Daoy (cell line): ENCODE measurements at places on chromosomes 1 and 21. TPM values are rescaled to one million over a fixed set of nuclear protein-coding genes. Genes with fewer than 3 reads are reported as not detected.

The RPL5 gene
- total RNA-seq, result 2,479 and 2,594 TPM in 2 replicates

DNA sequence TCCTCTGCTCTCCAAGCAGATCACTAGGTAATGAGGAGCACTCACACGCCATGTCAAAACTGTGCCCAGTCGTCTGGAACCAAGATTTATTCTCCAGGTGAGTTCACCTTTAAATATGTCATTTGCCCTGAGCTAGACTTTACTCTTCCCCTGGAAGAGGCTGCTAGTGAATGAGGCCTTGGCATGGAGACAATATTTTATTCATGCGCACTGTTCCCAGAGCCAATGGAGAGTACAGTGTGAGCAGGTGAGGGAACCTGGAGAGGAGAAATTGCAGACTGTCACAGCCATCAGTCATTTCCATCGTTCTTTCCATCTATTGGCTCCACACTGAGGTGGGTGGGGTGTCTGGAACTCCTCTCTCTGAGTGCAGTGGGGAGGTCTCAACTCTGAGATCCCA is 333.6 kb downstream of the KCNH1 start:
- no peak for DNase-seq

The MSH4 gene
- 0.06 and 0.34 TPM in 2 replicates for total RNA-seq

The GABRD gene
- total RNA-seq, result not detected in 2 replicates

The CTTNBP2NL gene
- total RNA-seq, result 9.3 and 11.1 TPM in 2 replicates

The IL10RB gene
- 23.9 and 26.5 TPM in 2 replicates for total RNA-seq

- no peak for DNase-seq
Measured at GRCh38 chr1:11448373-11449099, 30.4 kb upstream of the DISP3 start.

GRCh38 chr1:167328816-167329483 is 108.3 kb downstream of the POU2F1 start:
- no peak for DNase-seq

DNA sequence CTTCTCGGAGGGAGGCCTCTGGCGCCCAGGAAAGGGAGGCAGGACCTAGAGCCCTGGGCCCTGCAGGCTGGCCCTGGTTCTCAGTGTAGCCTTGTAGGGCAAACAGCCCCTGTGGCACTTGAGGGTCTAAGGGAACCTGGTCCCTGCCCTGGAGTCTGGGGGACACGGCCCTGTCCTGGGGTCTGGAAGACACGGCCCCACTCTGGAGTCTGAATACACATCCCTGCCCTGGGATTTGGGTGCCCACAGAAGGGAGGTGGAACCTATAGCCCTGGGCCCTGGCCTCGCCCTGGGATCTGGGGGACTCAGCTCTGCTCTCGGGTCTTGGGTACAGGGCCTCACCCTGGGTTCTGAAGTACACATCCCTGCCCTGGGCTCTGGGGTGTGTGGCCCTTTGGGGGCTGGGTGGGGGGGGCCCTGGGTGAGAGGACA is 97.9 kb downstream of the OBSCN start:
- DNase-seq, result no peak

The SPRR2F gene
- total RNA-seq, result not detected in 2 replicates

DNA sequence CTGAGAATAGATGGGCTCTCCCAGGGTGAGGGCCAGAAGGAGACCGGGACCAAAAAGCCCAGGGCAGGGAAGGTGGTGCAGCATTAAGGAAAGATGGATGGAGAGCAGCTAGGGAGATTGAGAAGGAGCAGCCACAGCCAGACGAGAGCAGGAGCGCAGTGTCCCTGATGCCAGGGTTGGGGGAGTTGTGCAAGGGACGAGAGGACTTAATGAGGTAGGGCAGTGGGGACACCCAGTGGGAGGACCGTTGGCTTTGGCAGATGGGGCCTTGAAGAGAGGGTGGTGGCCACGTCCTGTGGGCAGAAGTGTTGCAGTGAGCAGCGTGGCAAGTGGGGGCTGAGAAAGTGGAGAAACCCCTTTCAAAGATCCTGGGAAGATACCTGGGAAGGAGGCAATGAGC is 38.0 kb upstream of the KDM4A start:
- DNase-seq, result no peak

The CA14 gene
- total RNA-seq, result not detected in 2 replicates

DNA sequence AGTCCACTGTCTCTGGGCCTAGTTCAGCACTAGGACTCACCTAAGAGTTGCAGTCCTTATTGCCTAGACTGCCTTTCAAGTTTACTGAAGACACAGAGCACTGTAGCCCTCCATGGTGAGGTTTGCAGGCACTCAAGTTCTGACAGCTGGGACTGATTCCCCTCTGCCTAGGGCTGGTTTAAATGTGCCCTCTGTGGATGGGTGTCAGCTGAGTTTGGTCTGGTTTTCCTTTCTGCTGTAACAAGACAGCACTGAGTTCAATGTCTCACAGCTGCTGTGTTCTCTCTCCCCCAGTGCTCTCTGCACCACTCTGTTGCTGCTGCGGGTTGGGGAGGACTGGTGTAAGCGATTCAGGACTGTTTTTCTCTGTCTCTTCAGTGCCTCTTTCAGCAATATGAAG is 75.2 kb upstream of the C1orf21 start:
- DNase-seq, result no peak

The MROH9 gene
- 0.06 TPM in 1 of 2 replicates, not detected in the other for total RNA-seq

The SPATC1L gene
- 3.9 and 8.7 TPM in 2 replicates for total RNA-seq

- DNase-seq, result peak; percentile 40
Measured at GRCh38 chr1:185426848-185427247, 109.8 kb upstream of the IVNS1ABP start.

The SH3BGR gene
- 4.3 and 4.6 TPM in 2 replicates for total RNA-seq

The GJA4 gene
- total RNA-seq, result not detected in 2 replicates

DNA sequence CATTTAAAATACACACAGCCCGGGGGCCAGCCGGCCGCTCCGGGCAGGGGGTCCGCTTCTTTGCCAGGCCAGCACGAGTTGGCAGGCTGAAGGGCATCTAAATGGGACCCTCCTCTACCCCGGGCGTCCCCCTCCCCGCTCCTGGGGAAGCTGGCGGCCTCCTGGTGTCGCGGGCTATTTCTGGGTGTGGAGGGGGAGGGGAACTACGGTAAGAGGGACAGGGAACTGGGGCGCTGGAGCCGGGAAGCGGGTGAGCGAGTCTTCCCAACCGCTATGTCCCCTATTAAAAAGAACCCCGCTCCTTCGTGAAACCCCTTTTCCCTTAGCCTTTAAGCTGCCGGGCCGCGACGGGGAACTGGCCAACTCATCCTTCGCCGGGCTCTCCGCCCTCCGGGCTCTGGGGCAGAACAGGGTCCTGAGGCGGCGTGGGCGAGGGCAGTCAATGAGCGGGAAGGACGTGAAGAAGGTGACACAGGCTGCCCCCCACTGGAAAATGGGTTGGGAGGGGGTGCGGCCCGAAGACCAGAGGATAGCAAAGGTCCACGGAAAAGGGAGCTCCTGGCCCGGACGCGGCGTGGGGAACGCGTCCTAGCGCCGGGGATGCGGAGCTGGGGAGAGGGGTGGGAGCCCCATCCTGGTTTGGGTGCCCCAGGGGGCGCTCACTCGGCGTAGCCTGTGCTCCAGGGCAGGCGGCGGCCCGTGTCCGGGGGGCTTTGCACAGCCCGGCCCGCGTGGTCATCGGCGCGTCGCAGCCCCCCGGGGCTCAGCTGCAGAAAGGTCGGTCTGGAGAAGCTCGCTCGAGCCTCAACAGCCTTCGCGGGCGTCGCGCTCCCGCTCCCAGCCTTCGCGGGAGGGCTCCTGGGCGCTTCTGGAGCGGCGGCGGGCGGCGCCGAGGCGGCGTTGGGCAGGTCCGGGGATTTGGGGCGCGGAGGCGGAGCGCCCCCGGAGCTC is 544 bp downstream of the PPM1J start:
- no peak for DNase-seq

The EPB41 gene
- total RNA-seq, result 34.5 and 36.5 TPM in 2 replicates

The LCK gene
- total RNA-seq, result 0.06 TPM in 1 of 2 replicates, not detected in the other

The HOOK1 gene
- 1.1 and 2.7 TPM in 2 replicates for total RNA-seq

DNA sequence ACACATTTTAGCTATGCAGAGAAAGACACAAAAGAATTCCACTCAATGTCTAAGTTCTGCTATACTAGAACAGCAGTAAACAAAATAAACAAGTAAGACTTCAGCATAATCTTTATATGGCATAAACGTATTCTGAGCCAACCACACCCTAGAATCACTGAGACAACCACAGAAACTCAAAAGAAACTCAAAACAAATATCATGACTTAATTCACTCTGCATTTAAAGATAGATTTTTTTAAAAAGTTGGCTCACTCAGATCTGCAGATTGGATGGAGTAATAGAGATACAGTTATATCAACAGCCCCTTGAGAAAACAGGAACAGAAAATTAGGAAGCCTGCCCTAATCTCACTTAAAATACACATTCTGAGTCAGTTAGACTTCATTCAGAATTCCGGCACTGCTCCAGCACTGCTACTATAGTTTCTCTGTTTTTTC is 95.0 kb downstream of the COL24A1 start:
- DNase-seq, result no peak

The FNDC5 gene
- total RNA-seq, result 2.0 and 2.7 TPM in 2 replicates

The PDZK1 gene
- total RNA-seq, result 0.69 and 1.3 TPM in 2 replicates

DNA sequence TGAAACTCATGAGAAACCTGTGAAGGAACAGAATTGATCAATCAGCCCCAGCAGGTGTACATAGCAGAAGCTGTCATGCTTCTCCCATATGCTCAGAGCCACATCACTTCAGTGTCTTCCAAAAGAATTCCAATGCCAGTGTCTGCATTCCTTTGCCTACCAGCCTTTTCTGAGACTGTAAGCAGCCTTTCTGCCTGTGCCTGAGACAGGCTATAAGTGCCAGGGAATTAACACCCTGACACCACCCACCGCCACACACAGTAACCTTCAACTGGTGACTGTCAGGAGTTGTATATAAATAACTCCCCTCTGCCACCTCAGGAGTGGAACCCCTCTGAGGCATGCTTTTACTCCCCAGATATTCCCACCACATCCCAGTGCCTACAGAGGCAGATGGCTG is 38.1 kb upstream of the SLAMF9 start:
- no peak for DNase-seq

DNA sequence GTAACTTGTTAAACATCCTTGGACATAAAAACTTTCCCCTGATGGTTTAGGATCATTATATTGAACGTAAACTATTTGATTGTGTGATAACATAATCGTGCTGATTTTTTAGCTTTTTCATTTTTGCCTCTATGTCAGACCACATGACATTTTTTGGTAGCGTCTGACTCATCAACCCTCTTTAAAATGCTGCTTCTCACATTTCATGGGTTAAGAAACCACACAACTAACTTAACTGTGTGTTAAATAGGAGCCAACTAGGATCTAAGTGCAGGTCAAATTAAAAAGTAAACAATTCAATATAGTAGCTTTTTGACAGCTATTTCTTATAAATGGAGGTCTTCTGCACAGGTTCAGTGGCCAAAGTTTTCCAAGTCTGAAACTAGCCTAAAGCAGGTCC is 9.8 kb downstream of the BTG3 start:
- peak; percentile 49 for DNase-seq

The CACNA1S gene
- total RNA-seq, result not detected in 2 replicates

DNA sequence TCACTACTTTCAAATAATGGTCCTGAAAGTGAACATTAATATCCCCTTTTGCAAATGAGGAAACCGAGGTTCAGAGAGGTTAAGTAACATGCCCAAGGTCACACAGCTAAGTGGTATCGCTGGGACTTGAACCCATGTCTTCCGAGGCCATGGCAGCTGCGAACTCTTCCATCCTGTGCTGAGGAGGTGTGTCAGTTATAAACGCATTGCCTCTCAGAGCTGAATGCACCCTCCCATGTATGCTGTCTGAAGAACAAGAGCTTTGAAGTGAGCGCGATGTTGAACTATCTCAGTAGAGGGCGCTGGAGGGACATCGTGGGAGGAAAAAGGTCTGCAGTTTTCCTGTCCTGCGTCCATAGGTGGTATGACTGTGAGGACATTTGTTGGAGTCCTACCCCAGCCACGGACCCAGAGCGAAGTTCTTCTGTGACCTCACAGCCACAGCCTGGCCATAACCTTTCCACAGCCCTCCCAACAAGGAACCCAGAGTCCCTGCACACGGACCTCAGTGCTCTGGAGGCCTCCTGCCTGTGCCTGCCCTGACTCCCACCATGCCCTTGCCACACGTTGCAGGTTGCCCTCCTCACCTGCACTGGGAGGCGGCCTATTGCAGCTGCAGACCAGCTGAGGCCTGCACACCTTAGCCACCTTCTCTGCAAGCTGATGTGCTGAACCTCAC is 7.5 kb downstream of the MYOC start:
- DNase-seq, result peak; percentile 82

DNA sequence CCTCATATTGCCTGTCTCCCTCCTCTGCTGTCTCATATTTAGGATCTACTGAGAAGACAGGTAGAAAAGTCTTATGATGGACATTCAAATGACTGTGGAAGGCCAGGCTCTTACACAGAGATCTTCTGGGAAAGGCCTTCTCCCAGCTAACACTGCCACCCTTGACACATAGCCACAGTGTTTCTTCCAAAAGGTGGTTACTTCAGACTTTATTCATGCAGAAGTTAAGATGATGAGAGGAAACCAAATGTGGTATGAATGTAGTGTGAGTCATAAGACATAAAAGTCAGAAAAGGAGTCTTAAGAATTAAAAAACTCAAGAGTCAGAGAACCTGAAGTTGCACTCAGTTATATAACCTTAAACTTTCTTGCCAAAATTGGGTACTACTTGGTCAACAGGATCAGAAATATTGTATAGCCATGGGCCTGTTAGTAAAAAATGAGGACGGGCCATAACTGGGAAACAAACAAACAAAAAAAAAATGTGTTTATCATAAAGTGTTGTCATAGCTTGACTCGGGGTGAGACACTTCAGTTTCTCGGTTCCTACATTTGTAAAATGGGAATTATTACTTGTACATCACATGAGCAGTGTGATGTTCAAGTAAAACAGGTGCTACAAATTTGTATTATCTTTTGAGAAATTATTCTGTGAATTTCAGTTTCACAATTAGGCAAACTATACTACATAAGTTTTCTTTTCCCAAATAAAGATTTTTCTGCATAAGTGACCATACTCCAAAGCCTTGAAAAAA is 1.2 kb upstream of the DENND1B start:
- peak; percentile 68 for DNase-seq

The TRIM46 gene
- total RNA-seq, result 0.63 and 1.9 TPM in 2 replicates

DNA sequence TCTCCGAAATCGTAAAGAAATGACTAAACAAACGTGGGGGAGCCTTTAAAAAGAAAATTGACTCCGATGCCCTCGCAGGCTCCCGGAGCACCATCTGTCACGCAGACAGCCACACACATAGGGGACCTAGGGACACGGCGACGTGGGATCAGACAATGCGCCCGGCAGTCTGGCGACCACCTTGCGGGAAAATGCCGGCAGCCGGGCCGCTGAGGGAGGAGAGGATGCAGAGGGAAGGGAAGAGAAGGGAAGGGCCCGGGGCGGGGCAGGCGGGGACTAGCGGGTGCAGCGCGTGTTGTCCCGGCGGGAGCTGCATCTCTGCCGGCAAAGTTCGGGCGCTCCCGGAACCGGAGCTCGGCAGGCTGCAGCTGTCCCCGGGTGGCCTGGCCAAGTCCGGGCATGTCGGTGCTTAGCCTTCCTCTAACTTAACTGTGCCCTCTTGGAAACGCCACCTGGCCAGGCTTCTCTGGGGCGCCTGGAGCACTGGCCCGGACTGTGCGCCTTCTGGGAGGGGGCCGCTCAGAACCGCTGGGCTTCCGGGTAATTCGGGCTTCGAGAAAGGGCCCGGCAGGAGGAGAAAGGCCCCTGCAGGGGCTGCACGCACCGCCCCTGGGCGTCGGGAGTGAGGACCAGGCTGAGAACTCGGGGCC is 1.8 kb downstream of the NHLH2 start:
- DNase-seq, result peak; percentile 80

The TSTD1 gene
- total RNA-seq, result 0.17 TPM in 1 of 2 replicates, not detected in the other
